ENCODE measurements at places on chromosomes 6 and 20.
A peak's percentile ranks its signal among the peaks of the same experiment; 100 is the strongest.

- no peak for DNase-seq
Measured at GRCh38 chr6:126245077-126245476, 94.8 kb upstream of the CENPW start.

DNA sequence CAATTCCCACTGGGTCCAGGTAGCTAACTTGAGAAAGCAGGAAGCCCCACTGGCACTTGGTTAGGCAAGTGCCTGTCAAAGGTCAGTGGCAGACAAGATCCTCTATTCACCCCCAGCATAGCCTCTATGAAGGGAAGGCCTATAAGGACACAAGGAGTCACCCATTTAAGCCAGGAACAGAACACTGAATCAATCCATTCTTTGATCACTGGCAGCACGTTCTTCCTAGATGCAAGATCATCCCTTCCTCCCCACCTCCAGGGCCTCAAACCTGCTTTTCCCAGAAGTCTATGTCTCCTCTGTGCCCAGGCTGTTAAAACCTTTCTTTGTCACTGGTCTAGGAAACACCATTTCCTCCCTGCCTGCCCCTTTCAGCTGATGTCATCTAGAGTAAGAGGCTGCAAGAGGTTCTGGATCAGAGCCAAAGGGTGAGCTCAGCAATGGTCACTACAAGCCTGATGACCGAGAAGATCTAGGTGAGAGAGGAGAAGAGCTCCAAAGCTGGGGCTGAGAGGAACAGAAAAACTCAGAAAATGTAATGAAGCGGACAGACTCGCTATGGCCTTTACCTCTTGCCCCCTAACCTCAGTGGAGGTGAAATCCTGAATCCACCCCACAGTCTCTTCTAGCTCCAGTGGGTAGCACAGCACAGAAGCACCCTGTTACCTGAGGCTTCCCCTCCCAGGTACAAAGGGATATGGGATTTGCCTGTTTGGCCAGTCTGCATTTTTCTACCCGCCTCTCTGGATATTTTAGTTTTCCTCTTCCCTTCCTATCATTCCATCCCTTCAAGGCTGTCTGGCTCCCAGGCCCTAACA lies 1.8 kb downstream of the GTPBP2 start:
- DNase-seq = peak; percentile 79

DNA sequence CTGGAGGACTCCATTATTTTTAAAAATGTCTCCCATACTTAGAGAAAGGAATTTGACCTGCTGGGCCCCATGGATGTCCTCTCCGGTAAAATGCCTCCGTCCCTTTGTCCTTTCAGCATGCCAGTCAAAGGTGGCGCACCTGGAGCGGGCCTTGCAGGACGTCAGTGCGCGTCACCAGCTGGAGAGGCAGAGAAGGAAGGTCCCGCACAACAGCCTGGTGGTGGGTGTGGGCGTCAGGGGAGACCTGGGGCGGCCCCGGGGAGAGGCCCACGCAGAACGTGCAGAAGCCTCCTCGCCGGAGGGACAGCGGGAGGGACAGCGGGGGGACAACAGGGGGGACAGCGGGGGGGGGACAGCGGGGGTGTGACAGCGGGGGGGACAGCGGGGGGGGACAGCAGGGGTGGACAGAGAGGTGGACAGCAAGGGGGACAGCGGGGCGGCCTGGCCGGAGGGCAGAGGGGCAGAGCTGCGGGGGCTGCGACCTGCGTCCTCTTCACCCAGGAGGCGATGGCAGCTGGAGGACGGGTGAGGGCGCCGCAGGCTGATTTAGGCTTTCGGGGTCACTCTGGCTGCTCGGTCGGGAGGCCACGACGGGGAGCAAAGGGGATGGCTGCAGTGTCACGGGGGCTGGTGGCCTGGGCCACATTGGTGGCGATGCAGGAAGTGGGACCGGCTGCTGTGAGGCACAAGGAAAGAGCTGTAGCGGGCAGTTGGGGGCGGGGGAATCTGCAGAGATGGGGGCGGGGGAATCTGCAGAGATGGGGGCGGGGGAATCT lies 859 bp upstream of the KIF25 start:
- DNase-seq = no peak

GRCh38 chr20:37205794-37206193 lies 26.4 kb upstream of the MROH8 start:
- DNase-seq = no peak

DNA sequence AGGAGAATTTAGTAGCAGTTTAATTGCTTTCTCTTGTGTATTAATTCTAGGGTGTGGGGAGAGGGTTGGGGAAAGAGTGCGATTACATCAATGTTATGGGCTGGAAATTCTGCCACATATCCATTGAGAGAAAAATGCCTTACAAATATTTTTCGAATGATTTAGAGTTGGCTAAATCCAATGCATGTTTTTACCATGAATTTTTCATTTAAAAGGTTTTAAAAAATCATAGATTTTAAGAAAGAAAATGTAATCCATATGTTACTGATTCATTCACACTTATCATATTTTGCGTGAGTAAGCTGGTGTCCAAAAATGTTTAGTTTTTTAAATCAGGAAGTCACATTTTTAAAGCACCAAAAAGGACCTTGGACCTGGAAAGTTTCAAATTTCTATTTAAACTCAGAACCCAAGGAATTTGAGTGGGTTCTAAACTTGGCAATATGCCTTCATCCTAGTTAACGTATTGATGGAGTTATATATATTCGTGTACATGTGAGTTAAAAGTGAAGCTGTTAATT lies 627.4 kb upstream of the CITED2 start:
- DNase-seq = no peak

GRCh38 chr6:127267646-127268625 lies 1.3 kb downstream of the RNF146 start:
- DNase-seq = no peak

DNA sequence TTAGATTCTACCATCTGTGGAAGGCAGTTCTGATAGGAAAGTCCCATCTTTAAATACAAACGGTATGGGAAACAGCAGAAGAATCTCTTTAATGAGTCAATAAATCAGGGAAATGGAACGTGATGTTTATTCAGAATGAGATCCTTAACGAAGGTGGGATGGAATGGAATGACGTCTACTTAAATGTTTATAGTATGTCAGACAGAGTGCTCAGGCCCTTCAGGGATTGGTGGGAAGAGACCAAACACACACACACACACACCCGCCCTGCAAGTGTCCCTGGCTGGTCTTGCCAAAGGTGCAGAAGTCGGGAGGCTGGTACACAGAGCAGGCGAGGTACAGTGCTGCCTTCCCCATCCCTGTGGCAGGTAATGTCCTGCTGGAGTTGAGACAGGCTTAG lies 164.0 kb downstream of the FARS2 start:
- no peak for DNase-seq

DNA sequence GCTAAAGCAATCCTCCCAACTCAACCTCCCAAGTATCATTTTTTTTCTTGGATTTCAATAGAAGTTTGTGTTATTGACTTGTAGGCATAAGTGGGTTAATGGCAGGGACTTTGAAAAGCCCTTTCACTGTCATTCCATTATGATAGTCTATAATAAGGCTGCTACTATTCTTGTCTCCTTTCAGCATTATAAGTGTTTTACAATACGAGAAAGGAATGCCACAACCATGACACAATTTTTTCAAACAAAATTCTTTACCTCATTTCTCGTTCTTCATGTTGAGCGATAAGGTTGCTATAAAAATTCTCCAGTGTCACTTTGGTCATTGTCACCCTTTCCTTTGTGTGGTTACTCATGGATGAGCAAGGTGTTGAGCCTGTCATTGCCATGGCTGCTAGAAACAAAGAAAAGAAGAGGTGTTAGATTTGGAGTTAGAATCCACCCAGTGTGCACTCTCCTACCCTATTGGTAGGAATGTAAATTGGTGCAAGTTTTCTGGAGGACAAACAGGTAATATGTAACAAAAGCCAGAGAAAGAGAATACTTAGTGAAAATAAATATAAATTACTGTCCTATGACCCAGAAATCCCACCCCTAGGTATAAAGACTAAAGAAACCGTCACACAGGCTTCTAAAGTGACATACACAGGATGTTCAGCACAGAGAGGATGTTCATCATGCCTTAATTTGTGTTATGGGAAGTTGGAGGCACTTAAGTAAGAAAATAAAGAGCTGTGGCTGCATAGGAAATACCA lies 7.3 kb downstream of the STK38 start:
- DNase-seq = no peak

- no peak for DNase-seq
Measured at GRCh38 chr6:46138281-46138680, 8.5 kb downstream of the ENPP4 start.

DNA sequence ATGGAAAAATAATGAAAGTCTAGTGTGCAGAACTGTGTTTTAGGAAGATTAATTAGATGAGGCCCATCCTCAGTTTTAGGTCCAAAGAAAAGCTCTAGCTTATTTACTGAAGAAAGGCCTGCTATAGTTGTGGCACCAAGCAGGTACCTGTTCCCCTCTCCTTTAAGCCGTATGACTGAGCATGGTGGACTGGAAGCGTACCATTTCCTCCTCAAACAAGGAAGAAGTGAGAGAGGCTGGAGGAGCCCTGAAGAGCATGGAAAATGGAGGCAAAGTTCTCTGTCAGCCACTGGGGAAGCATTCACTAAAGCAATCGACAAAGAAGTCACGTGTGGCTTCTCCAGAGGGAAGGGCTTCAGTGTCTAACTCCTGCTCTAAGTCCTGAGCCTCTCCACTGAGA lies 100.2 kb downstream of the MAN1A1 start:
- DNase-seq = no peak

DNA sequence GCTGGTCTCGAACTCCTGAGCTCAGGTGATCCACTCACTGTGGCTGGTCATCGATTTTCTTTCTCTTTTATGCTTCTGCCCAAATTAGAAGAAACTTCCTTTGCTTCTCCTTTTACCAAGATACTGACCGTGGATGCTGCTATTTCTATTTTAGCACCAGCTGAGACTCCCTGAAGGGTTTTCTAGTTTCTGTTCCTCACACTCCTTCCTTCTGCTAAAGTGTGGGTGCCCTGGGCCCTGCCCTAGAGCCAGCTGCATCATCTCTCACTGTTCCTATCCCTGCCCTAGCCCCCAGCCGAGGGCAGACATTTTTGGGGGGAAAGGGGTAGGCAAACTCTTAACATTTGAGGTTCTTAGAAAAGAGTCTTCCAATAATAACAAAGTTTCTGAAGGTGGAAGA lies 6.3 kb downstream of the SMOC2 start:
- DNase-seq = no peak

DNA sequence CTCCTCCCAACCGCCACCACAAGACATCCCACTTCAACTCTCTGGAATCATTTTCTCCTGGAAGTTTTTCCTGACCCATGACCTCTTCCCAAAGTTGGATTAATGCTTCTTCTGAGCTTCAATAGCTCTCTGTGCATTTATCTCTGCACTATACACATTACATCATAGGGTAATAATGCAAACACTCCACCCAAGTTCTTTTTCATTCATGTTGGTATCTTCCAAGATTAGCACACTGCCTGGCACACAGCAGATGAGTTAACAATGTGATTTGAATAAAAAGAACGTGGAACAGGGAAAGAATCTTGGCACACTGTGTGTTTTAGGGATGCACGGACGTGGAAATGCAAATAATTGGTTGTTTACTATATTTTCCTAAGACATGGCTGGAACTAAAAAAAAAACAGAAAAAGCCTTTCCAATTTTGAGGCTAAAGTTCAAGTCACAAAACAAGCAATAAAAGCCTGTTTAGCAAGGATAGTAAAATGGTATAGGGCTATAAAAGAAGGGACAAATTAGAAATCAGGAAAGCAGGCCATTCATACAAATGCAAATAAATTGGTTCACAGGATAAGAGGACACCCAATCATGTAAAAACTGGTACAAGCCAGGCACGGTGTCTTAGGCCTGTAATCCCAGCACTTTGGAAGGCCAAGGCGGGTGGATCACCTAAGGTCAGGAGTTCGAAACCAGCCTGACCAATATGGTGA lies 1.6 kb upstream of the FAM135A start:
- DNase-seq = no peak

DNA sequence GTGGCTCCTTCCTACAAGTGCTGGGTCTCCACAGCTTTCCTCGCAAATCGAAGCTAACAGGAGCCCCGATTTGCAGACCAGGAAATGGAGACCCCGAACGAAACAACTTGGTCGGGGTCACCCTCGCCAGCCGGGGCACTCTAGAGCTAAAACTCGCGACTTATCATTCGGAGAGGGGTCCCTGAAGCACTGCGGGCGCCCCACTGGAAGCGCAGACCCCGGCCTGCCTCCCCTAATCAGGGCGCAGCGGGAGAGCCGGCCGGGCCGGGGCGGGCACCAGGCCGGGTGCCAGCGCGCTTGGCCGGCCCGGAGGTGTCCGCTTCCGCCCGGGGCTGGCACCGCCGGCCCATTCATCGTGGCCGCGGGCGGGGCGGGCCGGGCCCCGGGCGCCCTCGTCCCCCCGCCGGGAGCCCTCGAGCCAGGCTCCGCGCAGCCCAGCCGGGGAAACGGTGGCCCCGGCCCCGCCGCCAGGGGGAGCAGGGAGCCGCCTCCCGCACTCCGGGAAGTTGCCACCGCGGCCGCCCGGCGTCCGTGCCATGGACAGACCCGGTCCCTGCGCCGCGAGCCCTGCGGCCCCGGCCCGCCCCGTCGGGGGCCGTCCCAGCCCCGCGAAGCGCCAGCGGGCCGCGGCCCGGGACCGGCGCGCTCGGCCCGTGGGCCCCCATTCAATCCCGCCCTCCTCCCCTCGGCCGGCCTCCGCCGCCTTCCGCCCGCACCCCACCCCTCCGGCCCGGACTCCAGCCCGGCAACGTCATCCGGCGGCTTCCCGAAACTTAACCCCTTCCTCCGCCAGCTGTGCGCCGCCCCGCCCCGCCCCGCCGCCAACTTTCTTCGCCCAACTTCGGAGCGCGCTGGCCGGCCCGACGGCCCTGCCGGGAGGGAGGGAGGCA lies 961 bp downstream of the RRBP1 start:
- DNase-seq = peak; percentile 91

DNA sequence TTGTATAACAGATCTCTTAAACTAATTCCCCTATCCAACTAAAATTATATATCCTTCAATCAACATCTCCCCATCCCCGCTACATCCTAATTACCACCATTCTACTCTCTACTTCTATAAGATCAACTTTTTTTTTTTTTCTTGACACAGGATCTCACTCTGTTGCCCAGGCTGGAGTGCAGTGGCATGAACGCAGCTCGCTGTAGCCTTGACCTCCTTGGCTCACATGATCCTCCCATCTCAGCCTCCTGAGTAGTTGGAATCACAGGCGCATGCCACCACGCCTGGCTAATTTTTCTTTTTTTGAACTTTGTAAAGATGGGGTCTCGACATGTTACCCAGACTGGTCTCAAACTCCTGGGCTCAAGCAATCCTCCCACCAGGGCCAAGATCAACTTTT lies 5.0 kb downstream of the DNAAF9 start:
- no peak for DNase-seq

- DNase-seq = no peak
Measured at GRCh38 chr20:17137692-17138091, 89.1 kb upstream of the PCSK2 start.

GRCh38 chr6:109446072-109446471 lies 5.5 kb downstream of the SMPD2 start:
- no peak for DNase-seq

DNA sequence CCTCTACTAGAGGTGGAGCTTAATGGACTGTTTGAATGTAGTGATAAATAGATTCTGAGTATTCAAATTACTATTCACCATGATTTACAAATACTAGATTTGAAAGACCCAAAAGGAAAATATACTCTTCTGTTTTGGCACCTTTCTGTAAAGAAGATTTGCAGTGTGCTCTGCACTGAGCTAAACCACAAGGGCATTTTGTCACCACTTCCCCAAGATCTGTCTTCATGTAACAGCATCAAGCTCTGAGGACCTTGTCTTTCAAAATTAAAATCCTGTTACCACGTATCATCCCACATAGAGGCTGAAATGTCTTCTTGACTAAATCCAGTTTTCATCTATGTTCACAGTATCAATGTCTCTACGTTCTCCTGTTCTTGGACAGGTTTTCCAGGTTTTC lies 3.3 kb upstream of the PGK2 start:
- no peak for DNase-seq

GRCh38 chr6:151240791-151241642 lies 1.2 kb downstream of the AKAP12 start:
- DNase-seq = peak; percentile 71

Data from urothelium cell line (cell line).